NCI-H1436 (cell line): ENCODE measurements at places on chromosomes 6 and 20.

- DNase-seq = no peak
These were observed 3.2 kb downstream of the TNFAIP3 start for GRCh38 chr6:137870308-137870644.

DNA sequence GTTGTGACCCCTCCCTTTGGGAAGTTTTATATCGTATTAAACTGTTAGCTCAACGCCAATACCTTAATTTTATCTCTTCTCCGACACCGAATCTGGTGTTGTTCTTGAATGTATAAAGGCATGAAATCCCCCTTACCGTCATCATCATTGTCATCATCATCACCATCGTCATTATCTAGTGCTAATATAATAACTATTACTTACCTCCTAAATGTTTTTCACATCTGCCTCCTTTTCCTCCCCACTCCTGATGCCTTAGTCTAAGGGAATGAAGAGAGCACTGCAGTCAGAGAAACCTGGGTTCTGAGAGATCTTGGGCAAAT, 677 bp upstream of the ZBTB24 start:
- DNase-seq = no peak

DNA sequence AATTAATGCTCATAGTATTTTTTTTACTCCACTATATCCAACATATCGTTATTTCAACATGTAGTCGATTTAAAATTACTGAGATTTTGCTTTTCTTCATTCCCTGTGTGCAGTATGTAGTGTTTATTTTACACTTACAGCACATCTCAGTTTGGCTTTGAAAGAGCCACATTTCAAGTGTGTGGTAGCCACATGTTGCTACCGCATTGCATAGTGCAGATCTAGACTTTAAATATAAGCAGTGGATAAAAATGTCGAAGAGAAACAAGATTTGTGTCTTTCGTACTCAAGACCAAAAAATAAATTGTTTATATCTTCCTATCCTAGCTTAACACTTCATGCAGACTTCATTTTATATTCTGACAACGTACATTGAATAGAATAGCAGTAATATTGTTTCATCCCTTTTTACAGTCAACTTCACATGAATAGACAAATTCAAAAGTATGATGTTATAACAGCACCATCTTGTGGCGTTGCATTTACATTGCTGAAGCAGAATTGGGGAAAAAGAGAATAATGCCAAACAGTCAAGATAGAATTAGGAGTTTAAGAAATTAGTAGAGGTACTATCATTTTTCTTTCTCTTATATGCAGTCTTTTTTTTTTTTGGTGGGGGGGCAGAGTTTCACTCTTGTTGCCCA, 29.9 kb downstream of the FBXO5 start:
- DNase-seq = peak; percentile 27

DNA sequence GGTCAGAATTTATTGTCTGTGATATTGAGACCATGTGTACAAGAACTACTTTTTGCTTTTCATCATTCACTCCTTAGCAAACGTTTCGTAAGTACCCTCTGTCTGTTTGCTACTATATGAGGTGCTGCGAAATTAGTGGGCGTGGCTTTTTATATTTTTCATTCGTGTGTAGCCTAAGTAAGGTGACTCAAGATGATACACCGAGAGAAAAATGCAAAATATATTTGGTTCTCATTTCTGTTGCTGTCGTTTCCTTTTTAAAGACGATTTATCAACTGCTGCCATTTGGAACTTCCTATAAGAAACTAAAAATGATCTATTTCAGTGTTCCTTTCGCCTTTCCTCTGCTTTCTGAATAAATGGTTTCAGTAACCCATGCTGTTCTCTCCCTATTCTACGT, 61.2 kb downstream of the VAPB start:
- DNase-seq = no peak

DNA sequence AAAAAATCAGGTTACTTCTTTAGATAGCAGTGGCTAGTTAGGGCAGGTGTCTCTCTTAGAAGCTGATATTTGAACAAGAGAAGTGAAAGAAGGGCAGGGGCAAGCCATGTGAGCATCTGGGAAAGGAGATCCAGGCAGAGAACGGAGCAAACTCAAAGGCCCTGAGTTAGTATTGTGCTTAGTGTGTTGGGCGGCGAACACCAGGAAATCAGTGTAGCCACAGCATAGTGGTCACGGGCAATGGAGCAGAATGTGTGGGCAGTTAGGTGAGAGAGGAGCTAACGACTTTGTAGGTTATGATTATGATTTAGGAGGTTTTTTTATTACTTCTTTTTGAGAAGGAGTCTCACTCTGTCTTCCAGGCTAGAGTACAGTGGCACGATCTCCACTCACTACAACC, 229.3 kb downstream of the TMEM242 start:
- no peak for DNase-seq

DNA sequence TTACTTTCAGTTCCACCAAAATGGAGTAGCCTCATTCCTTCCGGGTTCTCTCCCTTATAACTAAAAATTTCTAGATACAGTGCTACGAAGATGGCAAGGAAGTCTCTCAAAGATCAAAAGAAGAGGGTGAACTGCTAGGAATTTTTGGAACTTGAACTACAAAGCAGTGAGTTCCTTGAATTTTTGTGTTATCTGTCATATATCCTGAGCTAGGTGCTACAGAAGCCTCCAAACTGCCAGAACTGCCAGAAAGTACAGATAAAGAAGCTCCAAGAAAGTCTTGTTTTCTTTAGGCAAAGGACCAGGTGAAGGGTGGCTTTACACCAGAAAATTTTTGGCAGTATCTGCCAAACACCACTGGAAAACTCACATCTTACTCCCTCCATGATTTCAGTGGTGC, 218.8 kb upstream of the FLRT3 start:
- DNase-seq = no peak

DNA sequence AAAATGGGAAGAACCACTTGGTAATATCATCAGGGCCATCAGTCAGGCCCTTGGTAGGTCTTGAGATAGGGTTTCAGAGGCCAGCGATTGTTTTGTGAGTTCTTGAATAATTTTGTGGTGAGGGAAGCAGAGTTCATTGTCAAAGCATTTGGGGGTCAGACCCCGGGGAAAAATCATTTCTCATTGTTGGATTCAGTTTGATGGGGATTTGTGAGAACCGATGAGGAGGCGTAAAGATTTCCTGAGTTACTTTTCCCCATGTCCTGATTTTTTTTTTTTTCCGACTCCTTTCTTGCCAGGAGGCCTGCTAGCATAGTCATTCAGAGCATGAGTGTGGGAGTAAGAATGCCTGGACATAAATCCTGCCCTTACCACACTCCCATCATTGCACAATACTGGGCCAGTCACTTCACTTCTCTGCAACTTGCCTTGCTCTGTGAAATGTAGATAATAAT, 60.3 kb downstream of the TSHZ2 start:
- no peak for DNase-seq

- DNase-seq = no peak
These were observed 4.2 kb downstream of the CD2AP start for GRCh38 chr6:47481806-47482205.

GRCh38 chr20:50670126-50670862, 21.0 kb downstream of the RIPOR3 start:
- no peak for DNase-seq

DNA sequence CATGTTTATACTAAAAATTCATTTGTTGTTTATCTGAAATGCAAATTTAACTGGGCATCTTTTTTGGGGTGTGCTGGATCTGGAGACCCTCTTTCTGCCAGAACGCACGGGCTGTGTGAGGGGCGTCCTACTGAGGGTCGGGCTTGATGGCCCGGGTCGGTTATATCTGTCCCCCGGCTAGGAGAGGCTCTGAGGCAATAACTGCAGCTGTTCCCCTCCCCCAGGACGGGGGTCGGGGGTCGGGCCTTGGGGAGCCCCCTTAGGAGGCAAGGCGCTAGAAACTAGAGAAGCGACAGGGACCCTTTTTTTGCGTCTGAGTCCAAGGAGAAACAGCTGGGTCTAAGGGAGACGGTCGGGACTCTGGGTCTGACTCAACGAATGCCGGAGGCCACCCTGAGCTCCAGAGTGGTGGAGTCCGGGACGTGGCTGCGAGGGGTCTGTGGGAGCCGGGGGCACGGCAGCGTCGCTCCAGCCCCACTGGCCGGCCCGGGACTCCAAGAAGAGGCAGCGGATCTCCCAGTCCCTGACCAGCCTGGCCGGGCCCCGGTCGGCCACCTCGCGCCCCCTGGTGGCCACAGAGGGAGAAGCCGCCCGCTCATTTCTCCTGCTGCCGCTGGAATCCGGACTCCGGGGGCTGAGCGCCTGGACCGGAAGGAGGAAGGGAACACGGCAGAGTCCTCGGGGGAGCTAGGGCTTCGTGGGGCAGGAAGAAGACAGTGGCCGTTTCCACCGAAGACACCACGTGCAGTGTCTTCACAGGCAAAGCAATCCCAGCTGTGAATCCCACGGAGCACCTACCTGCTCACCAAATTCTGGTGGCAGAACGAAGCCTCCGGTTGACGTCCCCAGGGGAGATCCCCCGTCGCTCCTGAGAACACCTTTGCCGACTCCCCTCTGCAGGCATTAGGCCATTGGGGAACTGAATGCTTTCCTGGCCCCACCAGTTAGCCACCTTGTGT, 24.0 kb upstream of the SCML4 start:
- DNase-seq = peak; percentile 73

GRCh38 chr20:58202044-58202443, 26.4 kb downstream of the ANKRD60 start:
- DNase-seq = no peak

DNA sequence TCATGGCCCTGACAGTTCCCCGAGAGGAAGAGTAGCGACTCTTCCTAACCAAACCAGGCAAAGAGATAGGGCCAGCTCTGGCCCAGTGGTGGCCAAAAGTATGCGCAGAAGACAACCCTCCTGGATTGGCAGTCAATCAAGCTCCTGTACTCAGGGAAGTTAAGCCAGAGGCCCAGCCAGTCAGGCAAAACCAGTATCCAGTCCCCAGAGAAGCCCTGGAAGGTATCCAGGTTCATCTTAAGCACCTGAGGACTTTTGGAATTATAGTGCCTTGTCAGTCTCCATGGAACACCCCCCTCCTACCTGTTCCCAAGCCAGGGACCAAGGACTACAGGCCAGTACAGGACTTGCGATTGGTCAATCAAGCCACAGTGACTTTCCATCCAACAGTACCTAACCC, 298.3 kb downstream of the RNGTT start:
- no peak for DNase-seq

DNA sequence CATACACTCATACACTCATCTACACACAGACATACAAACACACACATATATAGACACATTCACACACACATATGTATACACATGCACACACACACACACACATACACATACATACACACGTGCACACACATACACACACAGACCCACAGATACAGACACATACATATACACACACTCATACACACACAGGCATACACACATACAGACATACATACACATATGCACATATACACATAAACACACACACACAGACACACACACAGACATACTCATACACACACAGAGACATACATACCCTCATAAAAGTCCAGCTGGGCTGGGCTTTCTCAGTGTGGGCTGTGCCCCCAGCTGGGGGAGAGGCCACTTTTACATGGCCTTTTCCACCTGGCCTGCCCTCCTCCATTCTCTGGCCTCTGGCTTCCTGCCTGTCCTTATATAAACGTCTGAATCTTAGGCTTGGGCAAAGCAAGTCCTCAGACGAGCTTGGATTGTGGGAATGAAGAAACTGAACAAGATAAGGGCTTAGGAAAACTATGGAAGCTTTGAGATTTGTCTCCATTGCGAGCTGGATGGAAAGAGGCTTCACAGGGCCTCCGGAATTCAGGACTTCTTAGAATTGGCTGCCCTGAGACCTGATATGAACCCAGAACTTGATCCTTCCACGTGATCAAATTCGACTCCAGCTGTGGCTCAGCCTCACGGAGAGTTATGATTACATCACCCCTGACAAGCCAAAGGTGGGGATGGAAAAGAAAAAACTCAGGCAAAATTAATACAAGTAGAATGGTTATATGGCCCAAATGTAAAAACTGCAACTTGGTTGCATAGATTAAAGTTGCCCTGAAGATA, 22.5 kb upstream of the CST3 start:
- DNase-seq = no peak

GRCh38 chr6:30543821-30544220, 12.5 kb downstream of the GNL1 start:
- DNase-seq = no peak

DNA sequence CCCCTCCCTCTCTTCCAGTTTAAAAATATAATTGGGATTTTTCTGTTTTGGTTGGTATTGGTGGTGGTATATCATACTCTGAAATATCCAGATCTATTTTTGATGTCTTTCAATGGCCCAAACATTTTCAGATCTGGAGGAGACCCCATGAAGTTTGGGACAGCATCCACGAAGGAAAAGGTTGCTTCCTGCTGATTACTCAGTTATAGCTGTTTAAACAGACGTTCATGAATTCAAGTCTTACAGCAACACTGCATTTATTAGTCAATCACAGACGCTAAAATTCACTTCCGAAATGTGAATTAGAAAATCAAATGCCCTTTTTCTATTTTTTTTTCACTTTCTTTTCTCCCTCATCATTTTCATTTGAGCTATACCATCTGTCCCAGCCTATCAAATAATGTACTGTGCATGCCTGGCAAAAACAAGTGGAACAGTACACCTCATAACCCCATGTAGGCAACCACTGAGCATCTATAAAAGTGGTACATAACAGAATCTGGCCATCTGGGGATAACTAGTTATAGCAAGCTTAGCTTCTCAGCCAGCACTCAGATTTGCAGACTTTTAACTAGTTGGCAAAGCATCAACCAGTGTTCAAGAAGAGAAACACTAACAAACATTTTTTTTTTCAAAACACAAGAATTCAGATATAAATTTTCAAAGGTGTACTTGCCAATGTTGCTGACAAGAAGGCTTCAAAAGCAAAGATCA, 124.5 kb downstream of the HIVEP2 start:
- no peak for DNase-seq

GRCh38 chr20:16158090-16158975, 414.9 kb downstream of the KIF16B start:
- peak; percentile 51 for DNase-seq

DNA sequence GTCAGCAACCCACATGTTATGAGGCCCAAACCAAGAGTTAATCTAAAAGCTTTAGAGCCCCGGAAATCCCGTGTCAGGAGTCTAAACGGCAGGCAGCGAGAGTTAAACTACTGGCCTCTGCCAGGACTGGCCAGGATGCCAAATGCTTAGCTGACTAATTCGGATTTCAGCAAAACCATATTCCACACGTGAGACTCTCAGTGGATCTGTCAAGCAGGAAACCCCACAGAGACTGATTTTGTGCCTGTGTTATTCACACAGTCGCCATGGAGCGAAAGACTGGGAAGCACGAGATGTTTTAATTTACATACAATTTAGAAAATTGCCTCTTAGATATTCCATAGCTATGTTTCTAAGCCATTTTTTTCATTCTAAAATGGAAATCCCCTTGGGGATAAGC, 152.9 kb downstream of the RNASET2 start:
- no peak for DNase-seq

DNA sequence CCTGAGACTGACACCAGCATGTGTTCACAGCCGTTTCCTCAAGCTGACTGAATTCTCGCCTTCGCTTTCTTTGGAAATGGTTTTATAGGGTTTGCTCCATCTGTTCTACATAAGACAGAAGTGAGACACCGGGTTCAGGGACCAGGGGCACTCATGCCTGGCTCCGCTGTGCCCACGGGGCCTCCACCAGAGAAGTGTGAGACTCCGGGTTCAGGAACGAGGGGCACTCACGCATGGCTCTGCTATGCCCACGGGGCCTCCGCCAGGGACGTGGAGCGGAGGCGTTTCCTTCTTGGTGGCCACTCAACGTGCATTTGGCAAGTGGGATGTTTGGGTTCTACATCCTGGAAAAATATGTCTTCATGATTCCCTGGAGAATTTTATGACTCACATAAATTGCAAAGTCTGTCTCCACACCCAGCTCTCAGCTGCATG, 106.6 kb downstream of the RNASET2 start:
- DNase-seq = no peak

GRCh38 chr6:75693534-75693933, 55.5 kb upstream of the MYO6 start:
- no peak for DNase-seq

- DNase-seq = no peak
These were observed 52.0 kb downstream of the HIVEP1 start for GRCh38 chr6:12064131-12064530.
